Globus pallidus (tissue), 1 donor: ENCODE measurements at places on chromosomes 12 and 14.
A peak's percentile ranks its signal among the peaks of the same experiment; 100 is the strongest.

DNA sequence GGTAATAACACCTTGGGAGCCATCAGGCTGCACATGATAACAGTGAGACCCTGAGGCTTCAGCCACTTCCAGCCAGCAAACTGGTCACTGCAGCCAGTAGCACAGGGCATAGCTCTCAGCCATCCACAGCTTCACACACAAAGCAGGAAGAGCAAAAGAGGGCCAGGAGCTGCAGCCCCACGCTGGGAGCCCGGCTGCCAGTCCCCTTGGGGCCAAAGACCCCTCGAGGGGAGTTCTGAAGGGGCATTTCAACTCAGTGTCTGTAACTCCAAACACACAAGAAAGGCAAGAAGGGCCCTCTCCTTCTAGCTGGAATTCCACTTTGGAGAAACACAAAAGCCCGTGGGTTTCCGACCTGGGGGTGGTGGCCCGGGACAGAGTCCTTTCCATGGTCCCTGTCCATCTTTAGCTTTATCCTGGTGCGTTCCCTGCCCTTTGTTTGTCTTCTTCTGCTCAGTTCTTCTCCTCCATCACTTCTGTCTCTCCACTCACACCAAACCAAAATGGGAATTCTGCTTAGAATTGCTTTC is 151.8 kb upstream of the FKBP4 start:
- no peak for DNase-seq

- DNase-seq, result no peak
These were observed 41.8 kb upstream of the CLEC14A start for GRCh38 chr14:38297681-38298080.

- no peak for DNase-seq
These were observed 17.3 kb downstream of the EMG1 start for GRCh38 chr12:6987956-6988553.

DNA sequence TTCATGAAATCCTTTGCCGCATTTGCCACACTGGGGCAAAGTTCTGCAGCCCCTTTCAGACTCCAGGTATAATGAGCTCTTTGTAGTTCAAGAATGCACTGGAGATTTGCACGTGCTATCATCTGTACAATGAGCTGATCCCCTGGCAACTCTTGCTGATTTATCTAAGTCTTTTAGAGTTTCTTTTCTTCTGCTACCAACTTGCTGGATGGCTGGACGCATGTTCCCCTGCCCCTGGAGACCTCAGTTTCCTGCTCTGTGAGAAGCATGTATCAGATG is 103.2 kb downstream of the CMKLR1 start:
- DNase-seq, result no peak

DNA sequence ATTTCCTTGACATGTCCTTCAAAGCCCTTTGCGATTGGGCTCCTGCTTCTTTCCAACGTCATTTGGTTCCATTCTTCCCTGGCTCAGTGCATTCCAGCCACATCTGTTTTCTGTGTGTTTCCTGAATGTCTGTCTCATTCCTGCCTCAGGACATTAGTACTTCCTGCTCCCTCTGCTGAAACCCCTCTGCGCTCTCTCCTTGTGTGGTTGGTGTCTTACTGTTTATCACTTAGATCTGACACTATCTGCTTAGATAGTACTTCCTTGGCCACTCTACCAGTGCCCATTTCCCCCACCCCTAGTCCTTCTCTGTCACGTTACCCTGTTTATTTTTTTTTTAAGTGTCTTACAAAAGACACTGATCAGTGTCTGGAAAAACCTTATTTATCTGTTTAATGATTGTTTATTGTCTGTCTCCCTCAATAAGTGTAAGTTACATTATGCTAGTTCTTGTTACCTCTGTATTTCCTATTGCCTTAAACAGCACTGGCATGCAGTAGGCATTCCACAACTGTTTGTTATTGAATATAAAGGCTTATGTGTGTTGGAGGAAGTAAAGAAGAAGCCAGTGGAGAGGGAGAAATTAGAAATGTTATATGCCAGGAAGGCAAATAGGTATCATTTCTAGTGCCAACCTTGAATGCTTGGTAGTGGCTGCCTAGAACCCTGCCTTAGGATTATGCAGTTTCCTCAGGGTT is 21.5 kb downstream of the DYRK2 start:
- DNase-seq, result no peak

GRCh38 chr12:9975614-9976013 is 4.4 kb downstream of the CLEC12A start:
- no peak for DNase-seq

DNA sequence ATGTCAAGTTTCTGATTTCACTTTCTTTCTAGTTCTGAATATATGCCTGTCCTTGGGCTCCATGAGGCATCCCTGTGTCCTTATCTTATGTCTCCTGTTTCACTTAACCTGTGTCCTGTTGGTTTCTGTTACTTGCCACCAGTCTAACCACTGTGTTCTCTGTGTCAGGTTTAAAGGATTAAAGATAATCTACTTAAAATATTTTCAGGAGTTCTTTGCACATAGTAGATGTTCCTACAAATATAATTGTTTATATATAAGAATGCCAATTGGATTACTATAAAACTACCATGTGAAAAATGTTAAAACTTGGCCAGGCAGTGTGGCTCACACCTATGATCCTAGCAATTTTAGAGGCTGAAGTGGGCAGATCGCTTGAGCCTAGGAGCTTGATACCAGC is 406.4 kb downstream of the CCER1 start:
- no peak for DNase-seq

GRCh38 chr12:102317155-102317554 is 119.5 kb upstream of the PMCH start:
- no peak for DNase-seq

GRCh38 chr14:60650373-60650961 is 1.2 kb upstream of the SIX1 start:
- DNase-seq, result no peak

DNA sequence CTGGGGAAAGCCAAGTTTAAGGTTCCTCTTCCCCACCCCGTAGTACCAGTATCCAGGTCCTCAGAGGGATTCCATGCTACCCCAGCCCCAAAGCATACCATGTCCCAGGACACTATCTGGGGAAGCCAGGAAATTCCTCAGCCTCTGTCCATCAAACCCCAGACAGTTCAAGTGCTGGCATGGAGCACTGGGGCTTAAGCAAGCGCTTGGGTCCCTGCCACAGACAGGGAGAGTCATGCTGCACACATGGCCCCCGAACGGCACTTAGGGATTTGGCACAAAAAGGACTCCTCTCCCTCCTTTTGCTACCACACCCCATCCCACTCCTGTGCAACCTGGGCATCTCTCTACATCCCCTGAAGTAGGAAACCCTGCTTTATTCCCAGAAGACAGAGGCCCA is 21.8 kb downstream of the ADCY6 start:
- DNase-seq, result no peak

- DNase-seq, result no peak
These were observed 624.4 kb downstream of the KCNH5 start for GRCh38 chr14:62420847-62421246.

- no peak for DNase-seq
These were observed 226.6 kb upstream of the TMEM260 start for GRCh38 chr14:56352999-56353398.

DNA sequence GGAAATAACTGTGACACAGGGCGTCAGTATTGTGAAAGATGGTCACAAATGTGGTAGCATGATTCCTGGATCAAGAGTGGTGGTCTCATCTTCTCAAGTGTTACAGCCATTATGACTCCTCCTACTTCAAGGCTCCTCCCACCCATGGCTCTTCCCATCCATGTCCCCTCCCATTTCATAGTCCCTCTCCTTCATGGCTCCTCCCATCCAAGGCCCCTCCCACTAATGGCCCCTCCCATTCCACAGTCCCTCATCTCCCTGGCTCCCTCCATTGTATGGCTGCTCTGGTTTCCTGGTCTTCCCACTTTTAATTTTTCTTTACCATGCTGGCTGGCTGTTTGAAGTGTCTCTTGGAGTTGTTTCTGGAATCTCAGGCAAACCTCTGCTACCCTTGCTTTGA is 1375.2 kb upstream of the TMEM132C start:
- DNase-seq, result no peak

DNA sequence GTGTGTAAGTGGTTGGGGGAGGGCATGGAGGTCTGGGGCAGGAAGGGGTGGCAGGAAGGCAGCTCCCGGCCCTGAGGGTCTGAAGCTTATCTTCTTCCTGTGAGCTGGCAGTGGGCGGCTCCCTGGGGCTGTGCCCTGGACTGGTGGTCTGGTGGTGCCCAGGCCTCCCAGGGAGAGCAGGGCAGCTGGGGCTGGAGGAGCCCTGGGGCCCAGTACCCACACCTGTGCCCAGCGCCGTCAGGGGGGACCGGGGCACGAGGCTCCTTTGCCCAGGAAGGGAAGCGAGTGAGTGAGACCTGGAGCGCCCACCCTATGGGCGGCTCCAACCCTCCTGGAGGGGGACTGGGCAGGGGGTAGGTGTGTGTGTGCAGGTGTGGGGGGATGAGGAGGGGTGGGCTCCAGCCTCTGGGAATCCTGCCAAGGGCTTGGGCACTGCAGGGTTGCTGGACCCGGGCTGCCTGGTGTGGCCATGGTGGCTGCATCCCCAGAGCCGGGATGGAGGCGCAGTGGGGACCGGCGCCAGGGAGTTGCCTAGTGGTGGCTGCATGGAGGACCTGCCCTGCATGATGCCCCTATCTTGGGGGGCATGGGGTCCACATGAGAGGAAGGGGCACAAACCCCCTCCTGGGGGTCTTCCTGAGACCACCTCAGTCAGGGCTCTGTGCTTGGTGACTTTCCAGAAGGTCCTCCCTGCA is 353.6 kb downstream of the TMEM121 start:
- no peak for DNase-seq

GRCh38 chr12:2215709-2216560 is 163.1 kb downstream of the CACNA1C start:
- DNase-seq, result no peak

- peak; percentile 56 for DNase-seq
These were observed 428.8 kb downstream of the ZFP36L1 start for GRCh38 chr14:68363843-68364767.

GRCh38 chr14:54981698-54982097 is 45.2 kb downstream of the WDHD1 start:
- no peak for DNase-seq

- DNase-seq, result no peak
These were observed 177.4 kb upstream of the CCDC198 start for GRCh38 chr14:57671021-57671420.

DNA sequence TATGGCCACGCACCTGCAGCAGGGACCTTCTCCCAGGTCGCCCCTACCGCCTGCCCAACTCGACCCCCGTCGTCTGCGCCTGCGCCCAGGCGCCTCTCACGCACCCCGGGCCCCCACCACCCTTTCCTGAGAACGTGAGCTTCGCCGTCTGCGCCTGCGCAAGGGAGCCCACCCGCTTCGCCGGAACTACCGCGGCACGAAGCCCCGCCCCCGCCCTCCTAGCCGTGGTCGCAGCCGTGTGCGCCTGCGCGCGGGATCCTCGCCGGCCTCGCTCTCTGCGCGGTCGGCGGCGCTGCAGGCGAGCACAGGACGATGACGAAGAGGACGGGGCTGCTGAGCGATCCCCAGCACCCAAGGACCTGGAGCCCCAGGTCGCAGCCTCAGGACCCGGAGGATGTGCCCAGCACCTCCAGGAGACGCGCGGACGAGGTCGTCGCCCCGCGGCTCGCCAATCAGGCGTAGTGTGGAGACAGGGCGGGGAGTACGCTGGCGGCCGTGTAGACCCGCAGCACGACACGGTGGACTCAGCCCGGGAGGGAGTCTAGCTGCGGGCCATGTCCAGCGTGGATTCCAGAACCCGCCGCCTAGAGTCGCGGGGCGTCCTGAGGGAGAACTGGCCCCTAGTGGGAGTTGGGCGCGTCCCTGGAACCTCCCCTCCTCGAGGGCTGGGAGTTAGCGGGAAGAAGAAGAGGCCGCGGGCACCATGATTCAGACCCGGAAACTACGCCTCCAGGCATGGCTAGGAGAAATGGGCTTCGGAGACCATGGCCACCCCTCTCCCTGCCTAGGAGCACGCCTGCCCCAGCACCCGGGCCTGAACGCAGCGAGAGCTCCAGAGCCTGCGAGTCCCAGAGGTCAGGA is 1120.8 kb upstream of the TMEM132C start:
- peak; percentile 77 for DNase-seq

DNA sequence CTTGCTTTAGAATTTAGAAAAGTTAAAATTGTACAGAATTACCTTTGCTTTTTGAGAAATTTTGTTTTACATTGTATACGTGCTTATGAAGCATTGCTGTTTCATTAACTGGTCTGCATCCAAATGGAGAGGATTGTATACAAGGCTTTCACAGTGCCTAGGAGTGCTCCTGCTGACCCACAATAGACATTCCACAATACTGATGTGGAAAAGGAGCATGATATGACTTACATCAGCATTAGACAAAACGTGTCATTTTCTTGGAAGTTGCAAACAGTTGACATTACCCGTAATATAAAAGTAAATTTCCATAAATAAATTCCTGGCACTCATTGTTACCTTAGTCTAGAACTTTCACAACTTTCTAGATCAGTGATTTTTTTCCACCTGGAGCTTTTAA is 1.9 kb downstream of the PRKD1 start:
- DNase-seq, result no peak
